ENCODE measurements at places on chromosomes 3 and 15. TPM values are rescaled to one million over a fixed set of nuclear protein-coding genes. Genes with fewer than 3 reads are reported as not detected.

GRCh38 chr3:170417090-170417489, 1.6 kb upstream of the CLDN11 start:
- no peak for DNase-seq
- no peak overlapping the region for H3K4me3 ChIP-seq
- H3K4me1 ChIP-seq: peaks cover 7% of the 10 kb centered on the region
- no peaks in the 10 kb centered on the region for H3K36me3 ChIP-seq
- H3K27me3 ChIP-seq: no peaks in the 10 kb centered on the region

- no peaks in the 10 kb centered on the region for H3K4me1 ChIP-seq
- no peaks in the 10 kb centered on the region for H3K27me3 ChIP-seq
- H3K27ac ChIP-seq: no peak overlapping the region
- H3K4me3 ChIP-seq: no peak overlapping the region
- no peaks in the 10 kb centered on the region for H3K36me3 ChIP-seq
Measured at GRCh38 chr15:36585774-36586173, 6.3 kb downstream of the CDIN1 start.

- H3K36me3 ChIP-seq: no peaks in the 10 kb centered on the region
- H3K27me3 ChIP-seq: no peaks in the 10 kb centered on the region
- no peak for DNase-seq
- H3K27ac ChIP-seq: no peak overlapping the region
Measured at GRCh38 chr3:72633534-72633933, 214.7 kb downstream of the SHQ1 start.

DNA sequence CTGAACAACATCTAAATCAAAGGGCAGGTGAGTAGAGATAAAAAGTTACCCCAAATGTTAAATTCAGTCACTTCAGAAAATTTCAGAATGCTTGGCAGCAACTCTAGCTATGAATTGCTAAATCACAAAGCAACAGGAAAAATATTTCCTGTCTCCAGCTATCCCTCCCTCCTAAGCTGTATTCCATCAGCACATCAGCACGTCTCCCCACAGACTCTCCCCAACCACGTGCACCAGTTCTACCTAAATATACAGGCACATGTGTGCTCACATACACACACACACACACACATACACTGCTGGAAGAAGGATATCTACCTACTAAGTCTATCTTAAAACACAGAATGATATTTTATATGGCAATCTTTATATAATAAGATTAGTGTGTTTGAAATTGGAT, 177.1 kb upstream of the ARHGEF26 start:
- H3K4me3 ChIP-seq: no peak overlapping the region
- no peak overlapping the region for H3K27ac ChIP-seq
- H3K4me1 ChIP-seq: no peaks in the 10 kb centered on the region
- no peaks in the 10 kb centered on the region for H3K27me3 ChIP-seq

- H3K27ac ChIP-seq: no peak overlapping the region
- H3K4me1 ChIP-seq: peaks cover 3% of the 10 kb centered on the region
- no peaks in the 10 kb centered on the region for H3K36me3 ChIP-seq
- peak; percentile 76 for DNase-seq
Measured at GRCh38 chr15:28191832-28192231, 92.7 kb upstream of the OCA2 start.

DNA sequence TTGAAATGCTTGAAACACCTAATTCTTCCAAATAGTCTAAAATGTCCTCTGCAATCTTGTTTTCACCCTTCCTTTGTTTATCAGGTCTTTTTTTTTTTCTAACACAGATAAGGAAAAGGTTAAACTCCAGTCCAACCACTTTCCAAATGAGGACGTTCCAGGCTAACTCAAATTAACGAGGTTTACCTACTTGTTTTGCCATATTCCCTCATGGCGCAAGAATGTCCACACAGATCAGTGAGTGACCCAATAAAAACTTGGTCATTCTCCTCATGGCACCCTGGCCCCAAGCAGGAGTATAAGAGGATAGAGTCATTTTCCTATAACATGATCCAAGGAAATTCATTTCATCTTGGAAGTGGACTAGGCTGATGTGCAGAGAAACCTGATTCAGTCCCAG, 6.6 kb upstream of the LIPC start:
- H3K4me3 ChIP-seq: no peak overlapping the region
- no peak overlapping the region for H3K27ac ChIP-seq
- H3K4me1 ChIP-seq: no peaks in the 10 kb centered on the region
- no peaks in the 10 kb centered on the region for H3K27me3 ChIP-seq

- DNase-seq: no peak
- no peak overlapping the region for H3K27ac ChIP-seq
- no peaks in the 10 kb centered on the region for H3K27me3 ChIP-seq
- H3K4me1 ChIP-seq: peaks cover 6% of the 10 kb centered on the region
Measured at GRCh38 chr3:55720614-55721013, 233.5 kb upstream of the WNT5A start.

The ADGRG7 gene
- total RNA-seq: not detected

The C3orf85 gene
- not detected for total RNA-seq

The CAMKV gene
- not detected for total RNA-seq

The IMPDH2 gene
- total RNA-seq: 420 TPM

The SLC12A8 gene
- total RNA-seq: 0.28 TPM

The RRP9 gene
- 23.2 TPM for total RNA-seq

The MESP2 gene
- not detected for total RNA-seq

The NOX5 gene
- 0.38 TPM for total RNA-seq
